Activated CD4-positive, alpha-beta T cell treated with anti-CD3 and anti-CD28 coated beads, Interleukin-2, amount 50 U/mL, for 4 hours (primary cell): ENCODE measurements at places on chromosomes 1 and 21.

GRCh38 chr1:5847013-5847659 is 145.1 kb downstream of the NPHP4 start:
- no peak for DNase-seq

DNA sequence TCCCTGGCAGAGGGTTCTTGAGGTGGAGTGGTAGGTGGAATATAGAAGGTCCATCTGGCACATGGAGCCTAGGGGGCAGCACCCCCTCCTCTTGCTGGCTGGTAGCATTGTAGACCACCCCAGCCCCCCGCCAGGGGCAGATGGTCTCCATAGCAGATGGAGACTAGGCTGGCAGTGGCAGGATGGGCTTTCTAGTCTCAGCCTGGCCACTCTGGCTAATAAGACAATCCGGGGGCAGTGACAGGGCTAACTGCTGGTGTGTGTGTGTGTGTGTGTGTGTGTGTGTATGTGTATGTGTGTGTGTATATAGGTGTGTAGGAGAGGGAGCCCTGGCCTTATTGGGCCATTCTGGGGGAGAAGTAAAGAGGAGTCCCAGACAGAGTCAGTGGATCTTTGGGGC is 16.1 kb downstream of the UTP11 start:
- no peak for DNase-seq

- DNase-seq: no peak
These were observed 34.4 kb downstream of the TRIM67 start for GRCh38 chr1:231196307-231196706.

DNA sequence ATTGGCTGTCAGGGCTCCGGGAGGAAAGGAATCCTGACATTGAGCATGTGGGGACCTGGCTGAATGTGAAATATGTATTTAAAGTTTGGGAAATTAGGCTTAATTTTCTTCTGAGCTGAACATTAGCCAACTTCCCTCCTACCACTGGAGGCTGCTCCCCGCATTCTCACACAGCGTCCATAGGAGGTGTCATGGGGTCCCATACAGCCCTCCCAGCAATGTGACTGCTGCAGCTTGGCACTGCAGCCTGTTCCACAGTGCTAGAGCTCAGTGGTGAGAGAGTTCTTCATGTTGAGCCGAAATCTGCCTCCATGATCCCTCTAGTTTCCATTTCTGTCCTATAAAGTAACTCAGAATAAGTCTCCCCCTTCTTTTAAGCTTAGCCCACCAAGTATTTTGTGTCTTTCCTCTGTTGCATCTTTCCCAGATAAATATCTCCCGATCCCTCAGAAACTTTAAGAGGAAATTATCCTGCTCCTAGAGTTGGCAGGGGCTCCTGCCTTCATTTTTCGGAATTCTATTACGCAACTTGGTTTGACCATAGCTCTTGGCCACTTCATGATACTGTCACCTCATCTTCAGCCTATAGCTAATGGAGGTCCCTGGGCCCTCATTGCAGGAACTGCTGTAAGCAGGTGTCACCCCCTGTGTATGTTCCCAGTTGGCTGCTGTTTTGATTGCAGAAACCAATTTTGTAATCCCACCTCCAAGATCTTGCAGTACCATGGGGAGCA is 2.0 kb downstream of the FCRL6 start:
- no peak for DNase-seq

DNA sequence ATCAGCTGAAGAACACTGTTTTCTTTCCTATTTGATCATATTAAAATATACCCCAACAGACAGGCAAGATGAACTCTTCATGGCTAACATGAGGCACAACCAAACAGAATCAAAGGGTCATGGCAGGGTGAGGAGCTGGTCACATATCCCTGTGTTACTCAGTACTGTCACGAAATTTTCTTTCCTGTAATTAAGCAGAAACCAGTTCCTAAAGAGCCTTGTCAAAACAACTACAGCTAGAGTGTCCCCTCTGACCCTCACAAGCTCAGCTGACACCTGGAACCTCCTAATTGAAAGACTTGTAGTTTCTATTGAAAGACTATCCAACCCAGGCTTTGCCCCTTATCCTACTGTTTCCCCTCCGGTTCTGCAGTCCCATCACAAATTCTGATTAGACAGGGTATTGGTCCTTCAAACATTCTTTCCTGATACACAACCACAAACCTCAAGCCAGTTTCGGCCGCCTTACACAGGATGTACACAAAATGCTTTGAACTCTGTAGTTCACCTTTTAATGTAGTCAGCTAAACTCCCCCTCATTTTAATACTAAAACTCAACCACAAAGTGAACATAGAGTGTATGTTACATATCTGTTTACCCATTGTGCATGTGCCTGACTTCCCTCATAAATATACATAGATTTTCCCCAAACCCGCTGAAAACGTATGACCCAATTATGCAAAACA is 651.9 kb downstream of the MRPL39 start:
- DNase-seq: no peak

DNA sequence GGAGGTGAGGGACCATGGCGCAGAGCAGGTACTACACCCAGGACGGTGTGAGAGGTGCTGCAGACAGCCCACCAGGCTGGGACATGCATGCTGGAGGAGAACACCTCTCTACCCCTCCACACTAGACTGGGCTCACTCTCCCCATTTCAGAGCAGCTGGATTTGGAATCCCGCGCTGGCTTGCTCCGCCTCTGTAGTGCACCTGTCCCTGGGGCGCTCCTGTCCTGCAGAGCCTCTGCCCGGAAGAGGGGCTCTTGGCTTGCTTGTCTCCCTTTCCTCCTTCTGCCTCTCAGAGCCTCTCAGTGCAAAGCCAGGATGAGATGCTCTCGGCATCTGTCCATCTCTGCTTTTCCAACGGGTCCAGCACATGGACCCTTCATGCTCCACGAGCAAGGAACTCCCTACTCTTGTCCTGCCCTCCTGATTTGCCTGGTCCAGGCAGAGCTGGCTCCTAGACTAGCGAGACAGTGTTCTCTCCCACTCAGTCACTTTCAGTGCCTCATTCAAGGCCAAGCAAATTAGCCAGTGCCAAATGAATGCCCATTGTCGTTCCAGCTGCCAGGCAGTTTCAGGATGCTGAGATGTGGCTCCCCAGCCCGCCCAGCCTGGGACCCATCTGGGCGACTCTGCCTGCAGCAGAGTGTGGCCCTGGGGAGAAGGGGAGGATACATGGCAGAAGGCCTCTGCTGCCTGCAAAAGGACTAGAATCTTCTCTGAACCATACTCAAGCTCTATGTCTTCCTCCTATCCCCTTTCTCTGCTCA is 33.7 kb downstream of the CDCA8 start:
- DNase-seq: no peak

DNA sequence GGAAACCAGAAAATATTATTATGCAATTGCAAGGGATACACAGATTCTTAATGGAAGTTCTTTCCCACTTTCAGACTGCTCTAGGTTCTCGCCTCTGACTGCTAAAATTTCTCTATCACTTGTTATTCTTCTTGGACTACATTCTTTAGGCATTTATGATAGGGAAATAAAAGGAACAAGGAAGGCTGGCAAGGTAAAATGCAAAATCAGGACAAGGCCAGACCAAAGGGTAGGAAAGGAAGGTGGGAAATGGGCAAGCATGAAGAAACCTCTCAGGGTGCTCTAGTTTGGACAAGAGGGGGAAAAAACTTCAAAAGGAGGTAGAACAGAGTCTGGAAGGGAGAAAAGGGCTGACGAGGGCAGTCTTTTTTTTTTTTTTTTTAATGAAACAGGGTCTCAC is 26.2 kb downstream of the UROD start:
- DNase-seq: no peak

GRCh38 chr1:173117108-173117633 is 66.4 kb upstream of the TNFSF18 start:
- DNase-seq: no peak
